ENCODE measurements at places on chromosomes 16 and 17. TPM values are rescaled to one million over a fixed set of nuclear protein-coding genes. Genes with fewer than 3 reads are reported as not detected.

Gene TIMP2
- 41.6 TPM for total RNA-seq

Gene RPL38
- 383 TPM for total RNA-seq

Gene PARD6A
- 1.1 TPM for total RNA-seq

Gene RNF112
- 0.92 TPM for total RNA-seq

- no peaks in the 10 kb centered on the region for H3K27me3 ChIP-seq
- DNase-seq: no peak
- H3K4me1 ChIP-seq: no peaks in the 10 kb centered on the region
- no peaks in the 10 kb centered on the region for H3K36me3 ChIP-seq
Measured at GRCh38 chr16:7171151-7171550, 161.5 kb upstream of the RBFOX1 start.

DNA sequence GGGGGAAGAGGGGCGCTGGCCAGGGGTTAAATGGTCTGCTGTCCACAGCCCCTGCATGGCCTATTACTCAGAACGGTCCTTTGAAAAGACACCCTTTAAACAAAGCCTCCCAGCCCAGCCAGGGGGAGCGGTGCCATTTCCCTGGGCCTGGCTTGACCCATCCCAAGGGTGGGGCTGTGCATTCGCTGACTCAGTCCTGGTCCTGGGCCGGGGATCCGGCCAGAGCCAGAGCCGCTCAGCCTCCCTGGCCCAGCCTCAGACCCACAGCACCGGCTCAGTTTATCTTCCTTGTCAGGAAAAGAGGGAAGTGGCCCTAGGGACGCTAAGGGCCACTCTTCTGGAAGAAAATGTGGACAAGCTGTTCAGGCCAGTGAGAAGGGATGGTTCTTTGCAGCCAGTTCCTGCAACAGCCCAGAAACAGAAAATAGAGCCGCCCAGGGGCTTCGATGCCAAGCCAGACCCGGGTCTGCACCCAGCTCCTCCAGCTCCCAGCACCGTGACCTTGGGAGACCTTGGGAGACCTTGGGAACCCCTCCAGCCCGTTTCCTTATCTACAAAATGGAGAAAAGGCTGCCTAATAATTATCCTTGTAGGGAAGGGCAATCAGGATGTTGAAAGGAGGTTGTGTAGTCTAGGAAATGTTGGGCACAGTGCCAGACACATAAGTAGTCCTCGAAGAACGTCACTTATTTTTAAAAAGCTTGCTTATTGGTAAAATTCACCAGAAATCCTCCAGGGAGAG is 82.5 kb downstream of the ZDHHC7 start:
- no peak for DNase-seq
- H3K27me3 ChIP-seq: no peaks in the 10 kb centered on the region
- peaks cover 7% of the 10 kb centered on the region for H3K4me1 ChIP-seq
- peak overlapping the region; percentile 17 for H3K27ac ChIP-seq
- no peak overlapping the region for H3K4me3 ChIP-seq
- no peaks in the 10 kb centered on the region for H3K36me3 ChIP-seq

Gene UMOD
- total RNA-seq: not detected

GRCh38 chr17:1967213-1967612 is 57.9 kb downstream of the RTN4RL1 start:
- peaks cover 18% of the 10 kb centered on the region for H3K4me1 ChIP-seq
- peaks cover 19% of the 10 kb centered on the region for H3K27me3 ChIP-seq
- no peak overlapping the region for H3K4me3 ChIP-seq
- no peak for DNase-seq

Gene COTL1
- 22.5 TPM for total RNA-seq

Gene ELP5
- 15.9 TPM for total RNA-seq

Gene LAT
- total RNA-seq: 1.6 TPM

- no peak overlapping the region for H3K27ac ChIP-seq
- no peaks in the 10 kb centered on the region for H3K27me3 ChIP-seq
- no peak for DNase-seq
Measured at GRCh38 chr17:45575126-45575885, 84.8 kb upstream of the PLEKHM1 start.

DNA sequence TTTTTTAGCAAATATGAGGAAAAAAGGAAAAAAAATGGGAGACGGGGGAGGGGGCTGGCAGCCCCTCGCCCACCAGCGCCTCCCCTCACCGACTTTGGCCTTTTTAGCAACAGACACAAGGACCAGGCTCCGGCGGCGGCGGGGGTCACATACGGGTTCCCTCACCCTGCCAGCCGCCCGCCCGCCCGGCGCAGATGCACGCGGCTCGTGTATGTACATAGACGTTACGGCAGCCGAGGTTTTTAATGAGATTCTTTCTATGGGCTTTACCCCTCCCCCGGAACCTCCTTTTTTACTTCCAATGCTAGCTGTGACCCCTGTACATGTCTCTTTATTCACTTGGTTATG is 1.2 kb upstream of the TMEM88 start:
- no peaks in the 10 kb centered on the region for H3K27me3 ChIP-seq
- peaks cover 52% of the 10 kb centered on the region for H3K36me3 ChIP-seq
- no peak for DNase-seq
- H3K4me1 ChIP-seq: peaks cover 29% of the 10 kb centered on the region
- no peak overlapping the region for H3K27ac ChIP-seq

- H3K27me3 ChIP-seq: no peaks in the 10 kb centered on the region
- no peak for DNase-seq
- no peak overlapping the region for H3K27ac ChIP-seq
- H3K4me1 ChIP-seq: peaks cover 45% of the 10 kb centered on the region
- no peaks in the 10 kb centered on the region for H3K36me3 ChIP-seq
Measured at GRCh38 chr16:53892155-53892554, 188.2 kb downstream of the FTO start.

DNA sequence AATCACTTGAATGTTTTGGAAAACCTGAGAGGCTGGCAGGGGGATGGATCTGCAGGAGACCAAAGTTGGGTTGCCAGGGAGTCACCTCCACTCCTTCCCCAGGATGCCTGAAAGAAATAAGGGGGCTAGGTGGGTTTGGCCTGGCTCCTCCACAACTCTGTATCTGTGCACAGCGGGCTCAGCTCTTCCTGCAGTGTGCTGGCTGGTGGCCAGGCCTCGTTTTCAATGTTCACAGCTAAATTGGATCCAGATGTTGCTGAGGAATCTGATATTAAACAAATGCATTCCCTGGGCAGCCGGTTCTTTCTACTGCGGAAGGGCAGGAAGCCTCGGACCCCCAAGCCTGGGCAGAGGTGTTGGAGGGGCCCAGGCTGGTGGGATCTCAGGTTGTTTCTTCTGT is 106.2 kb downstream of the N4BP1 start:
- no peaks in the 10 kb centered on the region for H3K27me3 ChIP-seq
- DNase-seq: no peak
- no peaks in the 10 kb centered on the region for H3K36me3 ChIP-seq
- peaks cover 44% of the 10 kb centered on the region for H3K4me1 ChIP-seq

Gene NPTX1
- 0.15 TPM for total RNA-seq

DNA sequence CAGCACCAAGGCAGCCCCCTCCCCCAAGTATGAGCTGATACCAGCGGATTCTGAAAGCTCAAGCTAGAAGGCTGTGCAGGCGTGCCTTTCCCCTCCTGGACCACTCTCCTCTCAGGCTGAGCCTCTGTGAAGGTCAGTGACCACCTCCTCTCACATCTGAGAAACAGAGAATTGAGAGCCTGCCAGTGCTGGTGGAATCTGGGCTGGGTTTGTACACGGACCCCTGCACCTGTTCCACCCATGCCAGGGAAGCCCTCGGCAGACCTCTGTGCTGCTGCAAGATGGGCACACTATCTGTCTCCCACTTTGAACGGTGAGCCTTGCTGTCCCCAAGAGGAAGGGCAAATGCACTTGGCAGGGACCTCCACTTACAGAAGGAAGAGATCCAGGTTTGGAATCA is 54.7 kb upstream of the SDK2 start:
- no peak for DNase-seq
- H3K27ac ChIP-seq: no peak overlapping the region

- H3K36me3 ChIP-seq: no peaks in the 10 kb centered on the region
- no peak for DNase-seq
- H3K27ac ChIP-seq: no peak overlapping the region
- H3K4me1 ChIP-seq: peaks cover 6% of the 10 kb centered on the region
- H3K4me3 ChIP-seq: no peak overlapping the region
- H3K27me3 ChIP-seq: no peaks in the 10 kb centered on the region
Measured at GRCh38 chr17:79888009-79888540, 48.8 kb upstream of the CBX4 start.

GRCh38 chr16:80346111-80346632 is 194.6 kb upstream of the DYNLRB2 start:
- no peak overlapping the region for H3K27ac ChIP-seq
- no peak overlapping the region for H3K4me3 ChIP-seq
- no peaks in the 10 kb centered on the region for H3K36me3 ChIP-seq
- H3K27me3 ChIP-seq: no peaks in the 10 kb centered on the region
- DNase-seq: no peak

DNA sequence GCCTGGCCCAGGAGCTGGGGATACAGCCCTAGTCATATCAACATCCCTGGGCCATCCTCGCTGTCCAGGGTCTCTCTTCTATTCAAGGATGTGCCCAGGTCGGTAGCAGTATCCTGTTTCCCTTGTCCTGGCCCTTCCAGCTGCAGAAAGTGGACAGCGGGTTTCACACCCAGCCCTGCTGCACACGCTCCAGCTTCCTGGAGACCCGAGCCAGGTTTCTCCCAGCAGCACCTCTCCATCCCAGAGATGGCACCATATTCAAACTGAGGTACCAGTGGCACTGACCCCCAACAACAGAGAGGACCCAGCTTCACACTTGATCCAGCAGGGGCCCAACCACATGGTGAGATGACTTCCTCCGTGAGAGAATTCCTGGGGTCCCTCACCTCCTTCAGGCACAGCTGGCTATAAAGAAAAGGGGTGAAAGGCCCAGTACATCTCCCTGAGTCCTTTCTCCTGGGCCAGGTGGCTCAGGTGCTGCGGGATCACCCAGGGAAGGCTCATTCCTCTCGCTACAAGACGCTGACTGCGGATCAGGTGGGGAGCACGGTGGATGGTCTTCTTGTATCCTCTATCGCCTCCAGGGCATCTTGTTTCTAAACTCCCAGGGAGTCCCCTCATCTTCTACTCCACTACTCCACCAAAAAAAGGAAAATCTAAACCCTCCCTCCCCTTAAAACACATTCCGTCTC is 1.4 kb downstream of the CUEDC1 start:
- H3K36me3 ChIP-seq: no peaks in the 10 kb centered on the region
- peaks cover 50% of the 10 kb centered on the region for H3K4me1 ChIP-seq
- peak overlapping the region; percentile 67 for H3K4me3 ChIP-seq
- peak overlapping the region; percentile 95 for H3K27ac ChIP-seq
- no peaks in the 10 kb centered on the region for H3K27me3 ChIP-seq

Gene MYH8
- total RNA-seq: not detected

Gene C17orf50
- not detected for total RNA-seq

Gene CCL5
- total RNA-seq: 3.5 TPM

DNA sequence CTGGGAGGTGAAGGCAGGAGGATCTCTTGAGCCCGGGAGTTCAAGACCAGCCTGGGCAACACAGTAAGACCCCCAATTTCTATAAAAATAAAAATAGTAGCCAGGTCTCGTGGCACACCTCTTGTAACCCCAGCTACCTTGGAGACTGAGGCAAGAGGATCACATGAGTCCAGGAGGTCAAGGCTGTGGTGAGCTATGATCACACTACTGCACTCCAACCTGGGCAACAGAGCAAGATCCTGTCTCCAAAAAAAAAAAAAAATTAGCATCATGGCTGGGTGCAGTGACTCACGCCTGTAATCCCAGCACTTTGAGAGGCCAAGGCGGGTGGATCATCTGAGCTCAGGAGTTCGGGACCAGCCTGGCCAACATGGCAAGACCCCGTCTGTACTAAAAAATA is 6.7 kb upstream of the CBX2 start:
- no peaks in the 10 kb centered on the region for H3K4me1 ChIP-seq
- H3K27ac ChIP-seq: no peak overlapping the region
- H3K27me3 ChIP-seq: no peaks in the 10 kb centered on the region
- DNase-seq: no peak

GRCh38 chr17:80989586-80989913 is 2.1 kb upstream of the CHMP6 start:
- peaks cover 32% of the 10 kb centered on the region for H3K4me1 ChIP-seq
- no peaks in the 10 kb centered on the region for H3K27me3 ChIP-seq
- no peaks in the 10 kb centered on the region for H3K36me3 ChIP-seq
- DNase-seq: no peak

Gene NTN3
- 0.38 TPM for total RNA-seq

- no peaks in the 10 kb centered on the region for H3K4me1 ChIP-seq
- DNase-seq: no peak
- H3K4me3 ChIP-seq: no peak overlapping the region
- H3K36me3 ChIP-seq: no peaks in the 10 kb centered on the region
- H3K27ac ChIP-seq: no peak overlapping the region
Measured at GRCh38 chr16:60674241-60674640, 1362.0 kb downstream of the CDH8 start.

GRCh38 chr16:9183682-9184353 is 92.4 kb downstream of the HAPSTR1 start:
- no peaks in the 10 kb centered on the region for H3K4me1 ChIP-seq
- no peaks in the 10 kb centered on the region for H3K27me3 ChIP-seq
- no peak overlapping the region for H3K27ac ChIP-seq
- DNase-seq: no peak
- H3K36me3 ChIP-seq: no peaks in the 10 kb centered on the region
- no peak overlapping the region for H3K4me3 ChIP-seq

DNA sequence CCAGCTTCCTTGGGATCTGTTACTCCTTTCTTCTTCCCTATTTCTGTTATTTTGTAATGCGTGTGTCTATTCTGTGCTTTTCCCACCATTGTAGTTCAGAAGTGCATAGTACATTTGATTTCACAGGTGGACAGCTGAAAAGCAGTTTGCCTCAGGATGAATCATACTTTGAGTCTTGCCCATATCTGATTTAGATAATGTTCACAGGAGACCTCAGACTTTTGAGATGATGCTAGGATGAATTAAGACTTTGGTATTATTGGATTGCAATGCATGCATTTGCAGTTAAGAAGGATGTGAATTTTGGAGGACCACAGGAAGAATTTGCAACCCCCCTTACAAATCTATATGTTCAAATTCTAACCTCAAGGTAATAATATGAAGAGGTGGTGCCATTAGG is 769.6 kb downstream of the CDH11 start:
- no peaks in the 10 kb centered on the region for H3K36me3 ChIP-seq
- no peak overlapping the region for H3K4me3 ChIP-seq

Gene ORAI3
- 28.6 TPM for total RNA-seq

DNA sequence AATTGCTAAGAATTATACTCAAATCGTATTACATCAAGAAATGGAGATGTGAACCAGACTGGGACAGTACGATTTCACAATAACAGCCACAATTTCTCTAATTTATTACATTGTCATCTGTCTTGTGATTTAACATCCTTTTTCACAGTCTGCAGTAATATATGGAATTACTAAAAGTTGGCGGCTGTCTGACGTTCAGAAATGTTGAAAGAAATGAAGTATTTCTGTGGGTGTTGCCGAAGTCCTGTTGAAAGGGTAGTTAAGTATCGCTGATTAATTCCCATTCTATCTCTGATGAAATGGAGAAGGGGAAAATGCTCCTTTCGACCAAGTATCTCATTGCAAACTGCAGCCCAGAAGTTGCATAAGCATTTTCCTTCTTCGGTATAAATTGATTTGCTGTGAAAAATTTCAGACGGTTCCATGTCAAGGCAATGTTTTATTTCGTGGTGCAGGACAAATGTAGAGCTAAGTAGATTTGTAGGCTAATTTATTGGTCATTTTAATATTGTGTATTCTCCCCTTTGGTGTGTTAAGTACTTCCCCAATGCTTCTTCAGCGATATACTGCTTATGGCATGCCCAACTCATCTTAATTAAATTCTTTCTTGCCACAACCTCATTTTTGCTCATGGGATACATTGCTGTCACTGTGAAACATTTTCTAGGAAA is 775.2 kb upstream of the RBFOX1 start:
- no peaks in the 10 kb centered on the region for H3K27me3 ChIP-seq
- no peaks in the 10 kb centered on the region for H3K36me3 ChIP-seq
- no peak for DNase-seq
- no peak overlapping the region for H3K27ac ChIP-seq
- no peaks in the 10 kb centered on the region for H3K4me1 ChIP-seq

Gene TNK1
- total RNA-seq: 15.2 TPM

Gene MYH1
- not detected for total RNA-seq

Data from esophagus squamous epithelium (tissue), 5 donors.